Lower leg skin (tissue), 4 donors: ENCODE measurements at places on chromosomes 6 and 20.

DNA sequence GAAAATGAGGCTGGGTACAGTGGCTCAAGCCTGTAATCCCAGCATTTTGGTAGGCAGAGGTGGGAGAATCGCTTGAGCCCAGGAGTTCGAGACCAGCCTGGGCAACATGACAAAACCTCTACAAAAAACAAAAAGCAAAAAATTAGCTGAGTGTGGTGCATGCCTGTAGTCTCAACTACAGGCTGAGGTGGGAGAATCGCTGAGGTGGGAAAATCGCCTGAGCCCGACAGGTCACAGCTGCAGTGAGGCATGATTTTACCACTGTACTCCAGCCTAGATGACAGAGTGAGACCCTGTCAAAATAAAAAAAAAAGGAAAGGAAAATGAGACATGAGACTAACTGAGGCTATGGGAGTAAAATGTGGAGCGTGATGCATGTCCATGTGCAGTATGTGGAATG is 88.0 kb upstream of the CD83 start:
- DNase-seq: no peak

GRCh38 chr6:40788661-40789655 is 201.8 kb upstream of the LRFN2 start:
- DNase-seq: no peak

- no peak for DNase-seq
Measured at GRCh38 chr6:148736774-148737412, 9.9 kb upstream of the UST start.

GRCh38 chr6:167338541-167339117 is 13.7 kb downstream of the TTLL2 start:
- DNase-seq: no peak

DNA sequence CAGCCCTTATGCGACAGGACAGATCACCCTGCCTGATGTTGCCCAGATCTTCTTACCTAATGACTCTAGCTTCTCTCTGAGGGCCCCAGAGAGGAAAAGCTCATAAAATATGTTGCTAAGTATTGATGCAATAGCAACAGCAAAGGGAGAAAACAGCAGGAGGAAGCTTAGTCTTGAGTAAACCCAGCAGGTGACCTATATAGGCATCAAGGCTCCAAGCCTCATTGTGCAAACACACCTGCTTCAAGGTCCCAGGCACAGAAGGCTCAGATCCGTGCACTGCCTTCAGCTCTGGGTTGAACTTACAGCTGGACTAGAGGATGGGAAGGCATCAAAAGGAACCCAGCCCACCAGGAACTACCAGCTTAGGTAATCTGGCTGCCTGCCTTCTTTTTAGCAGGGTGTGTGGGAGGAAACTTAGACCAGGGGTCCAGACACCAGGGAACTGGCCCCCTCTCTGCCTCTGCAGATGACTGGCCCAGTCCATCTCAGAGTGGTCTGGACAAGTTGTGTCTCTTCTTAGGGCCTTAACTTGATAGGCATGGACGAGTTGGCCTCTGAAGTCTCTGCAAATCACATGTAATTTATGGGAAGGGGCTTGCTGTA is 34.4 kb downstream of the TGM3 start:
- DNase-seq: no peak

DNA sequence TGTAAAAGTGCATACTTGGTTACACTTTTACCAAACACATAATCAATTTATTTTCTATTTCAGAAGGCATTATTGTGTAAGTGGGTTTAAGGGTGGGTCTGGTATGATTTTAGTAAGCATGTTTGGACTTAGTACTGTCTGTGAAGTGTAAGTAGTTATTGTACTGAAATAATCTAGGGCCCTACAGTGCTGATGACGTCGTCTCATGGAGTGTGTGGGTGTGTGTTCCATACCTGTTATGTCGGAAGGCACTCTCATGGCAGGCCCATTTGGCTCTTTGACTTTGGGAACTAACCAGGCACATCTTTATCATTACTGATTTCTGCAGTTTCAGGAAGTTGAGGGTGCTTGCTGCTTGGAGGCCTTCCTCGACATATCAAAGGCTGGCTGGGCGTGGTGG is 155.1 kb downstream of the SASH1 start:
- no peak for DNase-seq

DNA sequence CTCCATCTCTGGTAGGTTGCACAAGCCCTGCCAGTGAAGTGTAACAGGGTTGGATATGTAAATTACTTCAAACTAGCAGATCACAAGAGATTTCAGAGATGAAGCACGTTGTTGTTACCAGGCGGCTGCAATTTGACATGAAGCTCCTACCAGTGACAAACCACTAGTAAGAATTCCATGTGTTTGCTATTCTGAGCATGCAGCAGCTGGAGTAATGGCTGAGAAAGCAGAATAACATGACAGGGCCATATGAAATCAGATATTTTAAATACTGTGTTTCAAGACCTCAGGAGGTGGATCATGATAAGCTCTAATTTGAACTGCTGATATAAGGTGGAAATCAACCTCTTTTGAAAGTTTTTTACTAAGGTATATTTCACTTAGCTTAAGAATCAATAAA is 11.4 kb downstream of the RIN2 start:
- DNase-seq: no peak

DNA sequence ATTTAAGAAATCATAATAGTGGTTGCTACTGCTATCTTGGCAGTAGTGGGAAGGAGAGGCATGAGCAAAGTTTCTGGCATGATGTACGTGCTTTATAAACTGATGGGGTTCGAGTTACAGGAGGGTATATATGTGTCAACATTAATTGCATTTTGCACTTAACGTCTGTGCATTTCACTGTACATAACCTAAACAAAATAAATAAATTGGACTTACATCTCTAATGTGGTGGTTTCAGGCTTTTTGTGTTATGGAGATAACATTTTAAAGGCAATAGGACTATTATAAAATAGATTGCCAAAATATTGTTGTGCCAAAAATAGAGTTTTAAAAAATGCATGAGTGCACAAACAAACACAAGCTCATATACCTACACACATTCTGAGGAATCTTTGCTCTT is 1001.1 kb upstream of the GJE1 start:
- DNase-seq: no peak

DNA sequence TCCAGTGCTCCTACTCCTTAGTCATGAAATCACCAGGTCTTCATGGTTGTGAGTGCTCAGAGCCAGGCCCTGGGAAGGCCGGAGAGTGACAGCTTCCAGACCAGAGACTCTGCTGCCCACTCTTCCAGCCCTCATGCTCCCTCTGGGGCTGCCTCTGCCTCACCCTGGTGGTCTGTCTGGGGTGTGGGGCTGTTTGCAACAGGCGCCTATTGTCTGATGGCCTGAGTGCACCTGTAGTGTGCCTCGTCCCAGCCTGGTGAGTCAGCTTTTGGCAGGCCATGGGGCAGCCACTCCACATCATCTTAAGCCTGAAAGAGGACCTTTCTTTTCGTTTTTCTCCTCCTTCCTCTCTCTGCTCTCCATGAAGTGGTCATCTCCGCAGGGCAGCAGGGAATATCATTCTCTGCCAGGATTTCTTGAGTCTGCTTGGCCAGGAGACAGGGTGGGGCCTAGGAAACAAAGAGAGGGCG is 173.8 kb downstream of the VEGFA start:
- no peak for DNase-seq

DNA sequence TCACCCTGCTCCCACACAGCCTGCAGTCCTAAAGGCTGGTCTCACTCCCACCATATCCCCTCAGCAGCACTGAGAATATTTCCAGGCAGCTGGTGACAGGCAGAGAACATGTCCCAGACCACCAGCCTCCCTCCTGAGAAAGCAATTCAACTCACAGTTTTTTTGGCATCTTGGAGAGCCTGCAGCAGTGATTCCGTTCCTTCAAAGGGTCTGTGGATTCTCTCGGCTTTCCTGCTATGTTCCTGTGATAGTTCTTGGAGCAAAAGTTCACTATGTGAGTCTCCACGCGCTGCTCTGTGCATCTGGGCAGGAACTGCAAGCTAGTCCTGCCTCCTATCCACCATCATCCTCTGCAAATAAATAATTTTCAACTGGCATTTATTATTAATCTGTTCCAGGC is 448.3 kb upstream of the HSF2 start:
- no peak for DNase-seq

- peak; percentile 94 for DNase-seq
Measured at GRCh38 chr20:25017257-25017803, 24.8 kb upstream of the APMAP start.

GRCh38 chr6:91082311-91082832 is 495.5 kb upstream of the MAP3K7 start:
- DNase-seq: no peak

DNA sequence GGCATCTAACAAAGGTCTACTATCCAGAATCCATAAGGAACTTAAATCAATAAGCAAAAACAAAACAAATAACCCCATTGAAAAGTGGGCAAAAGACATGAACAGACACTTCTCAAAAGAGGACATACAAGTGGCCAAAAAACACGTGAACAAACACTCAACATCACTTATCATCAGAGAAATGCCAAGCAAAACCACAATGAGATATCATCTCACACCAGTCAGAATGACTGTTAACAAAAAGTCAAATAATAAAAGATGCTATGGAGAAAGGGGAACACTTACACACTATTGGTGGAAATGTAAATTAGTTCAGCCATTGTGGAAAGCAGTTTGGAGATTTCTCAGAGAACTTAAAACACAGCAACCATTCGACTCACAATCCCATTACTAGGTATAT is 19.4 kb upstream of the VNN1 start:
- no peak for DNase-seq

- no peak for DNase-seq
Measured at GRCh38 chr20:55567826-55568225, 437.5 kb downstream of the CBLN4 start.

GRCh38 chr6:100099189-100100074 is 105.4 kb upstream of the MCHR2 start:
- DNase-seq: no peak

DNA sequence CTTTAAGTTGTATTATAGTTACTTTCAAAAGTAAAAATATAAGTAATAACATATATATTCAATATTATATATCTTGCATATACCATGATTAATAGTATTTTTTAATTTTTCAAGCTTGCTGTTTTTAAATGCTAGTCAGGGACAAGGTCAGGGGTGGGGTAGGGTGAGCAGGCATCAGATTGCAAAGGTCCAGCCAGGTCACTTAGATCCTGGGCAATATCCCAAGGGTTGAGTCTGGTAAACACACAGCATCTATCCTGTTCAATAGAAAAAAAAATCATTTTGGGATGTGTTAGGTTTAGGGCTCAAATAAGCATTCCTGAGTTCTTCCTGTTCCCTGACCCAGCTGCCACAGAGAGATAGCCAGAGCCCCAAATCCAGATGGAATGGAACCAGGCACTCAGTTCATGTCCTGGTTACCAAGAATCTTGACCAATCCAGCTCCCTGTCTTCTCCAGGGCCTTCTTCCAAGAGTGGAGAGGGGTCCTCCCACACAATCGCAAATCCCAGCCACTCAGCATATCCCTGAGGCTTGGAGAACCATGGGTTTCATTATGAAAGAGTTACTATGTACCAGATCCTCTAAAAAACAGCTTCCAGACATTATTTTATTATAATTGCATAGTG is 134.9 kb upstream of the TOP1 start:
- peak; percentile 2 for DNase-seq

DNA sequence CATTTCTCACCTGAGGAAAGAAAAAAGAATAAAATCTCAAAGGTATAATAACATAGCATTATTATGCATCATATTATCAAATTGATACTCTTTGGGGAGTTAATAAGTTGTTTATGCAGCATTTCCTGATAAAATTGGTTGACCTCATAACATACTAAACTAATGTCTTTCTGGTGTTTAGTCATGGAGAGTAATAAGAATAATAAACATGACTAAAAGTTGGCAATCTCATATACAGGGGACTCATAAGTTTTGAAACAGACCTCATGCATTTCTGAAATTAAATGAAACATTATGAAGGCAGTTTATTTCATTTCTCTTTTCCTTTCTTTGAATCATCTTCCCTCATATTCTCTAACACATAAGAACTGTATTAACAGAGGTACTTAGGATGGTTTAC is 60.5 kb upstream of the PRDM1 start:
- DNase-seq: no peak

- DNase-seq: no peak
Measured at GRCh38 chr20:57587278-57587988, 26.5 kb downstream of the PCK1 start.

GRCh38 chr20:57953638-57954037 is 243.8 kb upstream of the PMEPA1 start:
- DNase-seq: no peak

DNA sequence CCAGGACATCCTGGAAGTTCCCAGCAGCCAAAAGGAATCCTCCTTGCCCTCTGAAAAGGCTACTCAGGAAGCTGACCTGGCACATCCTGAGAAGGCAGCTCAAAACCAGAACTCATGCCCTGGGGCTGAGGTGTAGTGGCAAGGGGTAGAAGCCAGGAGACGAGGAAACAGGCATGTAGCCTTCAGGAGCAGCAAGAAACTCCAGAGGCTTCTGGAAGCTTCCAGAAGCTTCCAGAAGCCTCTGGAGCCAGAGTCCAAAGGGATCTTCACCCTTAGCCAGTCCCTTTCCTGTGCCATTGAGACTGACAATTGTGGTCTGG is 43.9 kb downstream of the BMP7 start:
- DNase-seq: no peak

DNA sequence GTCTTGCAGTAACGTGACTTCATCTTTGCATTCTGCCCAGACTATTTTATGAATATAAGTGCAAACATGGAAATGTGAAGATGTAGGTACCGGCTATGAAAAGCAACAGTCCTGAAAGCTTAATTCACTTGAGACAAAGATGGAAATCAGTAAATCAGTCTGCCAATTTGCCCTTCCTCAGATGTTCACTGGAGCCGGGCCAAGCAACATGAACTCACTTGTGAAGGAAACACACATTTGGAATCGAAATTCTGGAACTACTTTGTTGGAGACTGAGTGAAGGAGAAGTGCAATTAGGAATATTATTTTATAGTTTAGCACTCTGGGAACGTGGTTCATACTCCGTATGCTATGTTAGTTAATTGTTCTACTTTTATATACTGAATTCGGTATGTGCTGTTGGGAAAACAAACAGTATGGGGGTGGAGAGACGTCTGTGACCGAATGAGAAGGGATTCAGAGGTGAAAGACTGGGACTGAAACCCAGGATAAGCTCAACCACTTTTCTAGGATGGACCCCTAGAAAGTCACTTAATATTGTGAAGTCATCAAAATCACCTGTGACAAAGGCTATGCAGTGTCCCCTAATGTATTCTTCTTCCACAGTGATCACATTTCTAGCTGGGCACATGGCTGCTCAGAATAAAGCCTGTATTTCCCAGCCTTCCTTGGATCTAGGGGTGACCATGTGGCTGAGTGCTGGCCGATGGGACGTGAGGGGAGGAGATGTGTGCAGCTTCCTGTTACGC is 95.5 kb downstream of the PREX1 start:
- no peak for DNase-seq

- no peak for DNase-seq
Measured at GRCh38 chr20:52684905-52685304, 287.3 kb upstream of the TSHZ2 start.

- no peak for DNase-seq
Measured at GRCh38 chr20:1177680-1178079, 7.1 kb downstream of the TMEM74B start.

GRCh38 chr20:709423-709822 is 33.8 kb upstream of the SCRT2 start:
- DNase-seq: no peak
